ENCODE measurements at places on chromosomes 1 and 21. TPM values are rescaled to one million over a fixed set of nuclear protein-coding genes. Genes with fewer than 3 reads are reported as not detected.

The C1orf226 gene
- total RNA-seq: 1.2 TPM

The EFCAB7 gene
- total RNA-seq: 2.3 TPM

The TMEM82 gene
- total RNA-seq: not detected

The ESPN gene
- total RNA-seq: 1.0 TPM

The SAMD13 gene
- total RNA-seq: 0.58 TPM
